ENCODE measurements at places on chromosomes 2 and 18.

GRCh38 chr18:49970319-49970718 lies 157.0 kb upstream of the ACAA2 start:
- no peak for DNase-seq

- DNase-seq: no peak
Observed at GRCh38 chr18:74709452-74709851, 111.8 kb downstream of the ZNF407 start.

DNA sequence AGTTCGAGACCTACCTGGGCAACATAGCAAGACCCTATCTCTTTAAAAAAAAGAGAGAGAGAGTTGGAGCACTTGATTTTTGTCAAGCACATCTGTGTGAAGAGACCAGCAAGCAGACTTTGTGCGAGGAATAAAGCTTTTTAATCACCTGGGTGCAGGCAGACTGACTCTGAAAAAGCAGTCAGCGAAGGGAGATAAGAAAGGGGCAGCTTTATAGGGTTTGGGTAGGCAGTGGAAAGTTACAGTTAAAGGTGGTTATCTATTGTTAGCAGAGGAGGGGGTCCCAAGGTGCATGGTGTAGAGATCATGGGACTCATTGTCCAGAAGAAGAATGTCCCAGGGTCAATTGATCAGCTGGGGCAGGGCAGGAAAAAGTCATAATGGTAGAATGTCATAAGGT lies 34.4 kb downstream of the NCL start:
- DNase-seq: no peak

DNA sequence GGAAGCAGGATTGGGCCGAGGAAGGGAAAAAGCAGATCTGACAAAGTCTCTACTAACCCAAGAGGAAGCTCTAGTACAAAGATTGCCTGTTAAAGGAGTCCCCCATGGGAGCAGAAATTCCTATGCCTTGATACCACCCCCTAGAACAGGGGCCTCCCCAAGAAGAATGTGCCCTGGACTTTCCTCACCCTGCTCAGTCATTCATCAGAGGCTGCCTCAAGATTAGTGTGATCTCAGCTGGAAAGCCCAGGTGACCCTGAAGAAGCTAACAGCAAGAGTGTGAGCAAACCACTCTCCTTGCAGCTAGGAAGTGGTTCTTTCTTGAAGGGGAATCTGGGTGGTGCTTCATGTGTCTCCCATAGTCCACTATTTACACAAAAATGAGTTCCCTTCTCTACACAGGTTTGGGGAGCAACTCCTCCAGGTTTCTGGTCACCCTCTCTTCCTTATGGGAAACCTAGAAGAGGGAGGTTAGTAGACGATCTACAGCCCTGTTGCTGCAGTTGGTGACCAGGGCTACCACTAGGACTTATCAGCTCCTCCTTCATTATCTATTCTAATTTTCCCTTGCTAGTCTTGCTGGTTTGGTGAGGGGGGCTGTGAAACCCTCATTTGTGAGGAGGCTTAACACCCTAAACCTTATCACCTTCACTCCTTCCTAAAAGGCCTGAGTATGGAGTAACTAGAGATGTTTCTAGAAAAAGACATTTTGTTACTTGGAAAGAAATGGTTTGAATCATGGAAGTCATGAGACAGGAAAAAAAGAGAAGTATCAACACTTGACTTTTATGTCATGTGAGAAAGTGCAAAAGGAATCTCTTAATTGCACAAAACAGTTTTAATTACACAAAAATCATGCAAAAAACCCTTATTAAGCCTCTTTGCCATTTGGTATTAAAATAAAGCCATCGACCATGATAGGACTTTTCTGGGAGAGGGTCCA lies 2.9 kb upstream of the WDR7 start:
- no peak for DNase-seq

- DNase-seq: no peak
Observed at GRCh38 chr18:14907420-14907819, 159.4 kb downstream of the ANKRD30B start.

GRCh38 chr2:50995610-50996009 lies 36.3 kb downstream of the NRXN1 start:
- DNase-seq: no peak

DNA sequence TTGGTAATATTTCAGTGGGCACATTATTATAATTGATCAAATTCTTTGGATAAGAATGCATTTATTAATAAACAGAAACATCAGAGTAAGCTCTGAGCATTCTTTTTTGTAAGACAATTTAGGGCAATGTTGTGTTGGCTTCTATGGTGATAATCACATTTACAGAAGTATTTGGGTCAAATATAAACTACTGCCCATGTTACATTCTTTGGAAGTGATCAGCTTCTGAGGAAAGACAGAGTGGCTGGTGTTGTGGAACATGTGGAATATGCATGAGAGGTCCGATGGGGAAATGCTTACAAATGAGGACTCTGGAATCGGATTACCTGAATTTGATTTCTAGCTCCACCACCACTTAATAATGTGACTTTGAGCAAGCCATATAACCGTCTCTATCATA lies 19.4 kb downstream of the SERPINB13 start:
- DNase-seq: no peak

GRCh38 chr2:20103530-20103929 lies 52.1 kb upstream of the LAPTM4A start:
- no peak for DNase-seq

GRCh38 chr2:72131916-72132841 lies 15.5 kb downstream of the CYP26B1 start:
- no peak for DNase-seq

All from CD4-positive, alpha-beta T cell treated with Interferon alpha-2 for 1 hour (primary cell).